ENCODE measurements at places on chromosomes 16 and 17.

- DNase-seq: no peak
These were observed 15.4 kb downstream of the FBXO31 start for GRCh38 chr16:87368029-87368770.

- DNase-seq: no peak
These were observed 3.0 kb downstream of the SECTM1 start for GRCh38 chr17:82330322-82331239.

DNA sequence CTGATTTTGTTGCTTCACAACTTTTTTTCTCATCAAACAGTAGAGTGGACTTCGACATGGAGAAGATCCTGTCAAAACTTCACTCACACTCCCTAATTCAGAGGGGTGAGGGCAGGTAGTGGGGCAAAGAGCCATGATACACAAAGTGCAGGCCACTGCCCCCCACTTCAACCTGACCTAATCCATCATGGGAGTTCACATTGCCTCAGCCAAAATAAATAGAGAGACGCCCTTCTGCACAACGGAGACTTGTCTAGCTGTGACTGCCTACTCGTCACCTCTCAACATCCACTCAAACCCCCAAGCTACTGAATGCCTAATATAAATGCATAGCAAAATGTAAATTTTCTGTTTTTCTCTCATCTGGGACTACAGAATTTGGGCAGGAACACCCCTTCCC lies 213.2 kb downstream of the PMP22 start:
- DNase-seq: no peak

- DNase-seq: no peak
These were observed 6.0 kb downstream of the PDP2 start for GRCh38 chr16:66886321-66886720.

GRCh38 chr17:37841232-37841631 lies 83.0 kb upstream of the TBC1D3K start:
- DNase-seq: no peak

DNA sequence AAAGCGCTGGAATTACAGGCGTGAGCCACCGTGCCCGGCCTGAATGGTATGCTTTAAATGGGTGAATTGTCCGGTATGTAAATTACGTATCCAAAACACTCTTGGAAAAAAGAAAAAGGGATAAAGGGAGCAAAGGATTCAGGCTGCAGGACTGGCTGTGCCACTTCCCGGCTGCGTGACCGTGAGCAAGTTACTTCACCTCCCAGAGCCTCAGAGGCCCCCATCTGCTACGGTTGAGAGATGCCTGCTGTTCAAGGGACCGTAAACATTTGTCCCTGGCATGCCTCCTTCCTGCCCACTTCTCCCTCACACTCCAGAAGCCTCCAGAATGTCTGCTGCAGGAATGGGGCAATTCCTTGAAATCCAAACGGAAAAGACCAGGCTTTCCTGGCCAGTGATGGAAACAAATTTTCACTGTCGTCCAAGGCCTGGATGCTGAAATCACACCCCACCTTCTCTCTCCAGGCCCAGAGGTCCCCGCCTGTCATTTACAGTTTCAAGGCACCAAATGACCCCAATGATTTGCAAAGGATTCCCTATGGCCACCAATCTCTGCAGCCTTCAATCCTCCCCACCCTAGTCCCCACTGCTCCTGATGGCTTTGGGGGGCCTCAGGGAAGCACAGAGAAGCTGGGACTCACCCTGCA lies 22.9 kb upstream of the LITAF start:
- no peak for DNase-seq

DNA sequence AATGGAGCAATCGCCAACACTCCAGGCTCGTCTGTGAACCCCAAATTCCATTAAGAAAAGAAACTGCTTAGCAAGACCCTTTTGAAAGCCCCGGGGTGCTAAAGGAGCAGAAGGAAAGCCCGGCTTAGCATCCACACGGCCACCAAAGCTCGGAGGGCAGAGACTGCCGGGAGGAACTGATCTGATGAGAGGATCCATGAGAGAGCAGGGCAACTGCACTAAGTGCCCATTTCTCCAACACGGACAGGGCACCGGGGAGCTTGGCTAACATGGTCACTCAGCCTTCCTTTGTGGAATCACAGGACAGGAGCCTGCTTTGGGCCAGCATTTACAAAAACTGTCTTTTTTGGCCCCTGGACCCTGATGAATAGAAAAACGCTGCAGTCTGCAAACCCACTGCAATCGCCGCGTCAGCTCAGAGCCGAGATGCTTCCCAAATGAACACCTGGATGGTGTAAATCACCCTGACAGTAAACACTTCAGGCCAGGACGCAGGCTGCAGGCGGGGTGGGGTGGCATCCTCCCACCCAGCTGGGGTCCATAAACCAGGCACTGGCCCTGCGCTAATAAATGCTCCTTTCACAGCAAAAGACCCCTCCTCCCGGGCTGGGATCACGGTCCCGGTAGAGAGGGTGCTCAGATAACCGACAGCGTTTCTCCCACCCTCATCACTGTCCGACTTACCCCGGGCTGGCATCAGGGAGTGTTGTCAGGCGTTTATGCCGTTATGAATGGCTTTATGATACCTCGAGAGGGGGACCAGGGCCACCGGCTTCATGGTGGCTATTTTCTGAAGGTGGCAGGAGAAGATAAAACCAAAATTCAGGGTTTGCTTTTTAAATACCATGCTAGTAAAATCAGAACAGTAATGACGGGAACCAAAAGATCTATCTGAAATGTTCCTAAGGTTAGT lies 299.5 kb downstream of the IRF8 start:
- DNase-seq: no peak

- DNase-seq: no peak
These were observed 91.2 kb downstream of the GNAO1 start for GRCh38 chr16:56282451-56282850.

DNA sequence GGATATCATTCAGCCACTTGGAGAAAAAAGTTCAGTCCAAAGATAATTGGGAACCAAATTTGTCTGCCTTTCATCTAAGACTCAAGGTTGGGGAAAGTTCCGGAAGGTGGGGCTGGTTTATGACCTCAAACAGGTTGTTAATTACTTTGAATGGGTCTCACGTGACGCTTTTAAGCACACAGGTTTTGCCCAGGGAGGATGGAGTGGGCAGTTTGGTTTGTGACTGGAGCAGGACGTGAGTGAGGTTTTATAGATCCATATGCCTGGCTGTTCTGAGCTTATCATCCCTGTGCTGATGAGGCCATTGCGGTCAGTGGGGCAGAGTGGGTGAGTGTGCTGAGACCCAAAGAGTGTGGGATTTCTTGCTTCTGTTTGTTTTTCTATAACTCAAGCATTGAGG lies 38.7 kb upstream of the GPRC5B start:
- DNase-seq: no peak

DNA sequence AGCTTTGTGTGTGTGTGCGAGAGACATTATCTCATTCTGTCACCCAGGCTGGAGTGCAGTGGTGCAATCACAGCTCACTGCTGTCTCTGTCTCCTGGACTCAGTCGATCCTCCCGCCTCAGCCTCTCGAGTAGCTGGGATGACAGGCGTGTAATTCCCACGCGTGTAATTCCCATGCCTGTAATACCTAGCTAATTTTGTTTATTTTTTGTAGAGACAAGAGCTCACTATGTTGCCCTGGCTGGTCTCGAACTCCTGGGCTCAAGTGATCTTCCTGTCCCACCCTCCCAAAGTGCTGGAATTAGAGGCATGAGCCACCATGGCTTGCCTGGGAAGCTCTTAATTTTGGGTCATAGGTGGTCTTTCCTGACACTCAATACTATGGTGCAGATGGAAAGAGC lies 205.3 kb upstream of the TNRC6C start:
- DNase-seq: no peak

DNA sequence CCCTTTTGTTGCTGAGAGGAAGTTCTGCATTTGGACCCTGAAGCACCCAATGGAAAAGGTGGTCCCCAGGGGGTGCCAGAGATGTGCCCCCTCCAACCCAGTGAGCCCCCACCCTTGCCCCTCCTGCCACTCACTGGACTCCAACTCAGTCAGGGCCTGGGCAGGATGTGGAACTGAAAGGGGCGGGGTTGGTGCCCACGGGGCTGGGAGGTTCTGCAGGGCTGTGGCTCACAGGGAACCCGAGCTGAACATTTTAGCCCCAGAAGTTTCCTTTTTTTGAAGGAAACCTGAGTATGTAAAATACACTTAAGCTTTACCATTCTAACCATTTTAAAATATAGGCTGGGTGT lies 15.8 kb upstream of the OGFOD3 start:
- no peak for DNase-seq

- DNase-seq: no peak
These were observed 14.2 kb upstream of the PIK3R5 start for GRCh38 chr17:8979715-8980114.

DNA sequence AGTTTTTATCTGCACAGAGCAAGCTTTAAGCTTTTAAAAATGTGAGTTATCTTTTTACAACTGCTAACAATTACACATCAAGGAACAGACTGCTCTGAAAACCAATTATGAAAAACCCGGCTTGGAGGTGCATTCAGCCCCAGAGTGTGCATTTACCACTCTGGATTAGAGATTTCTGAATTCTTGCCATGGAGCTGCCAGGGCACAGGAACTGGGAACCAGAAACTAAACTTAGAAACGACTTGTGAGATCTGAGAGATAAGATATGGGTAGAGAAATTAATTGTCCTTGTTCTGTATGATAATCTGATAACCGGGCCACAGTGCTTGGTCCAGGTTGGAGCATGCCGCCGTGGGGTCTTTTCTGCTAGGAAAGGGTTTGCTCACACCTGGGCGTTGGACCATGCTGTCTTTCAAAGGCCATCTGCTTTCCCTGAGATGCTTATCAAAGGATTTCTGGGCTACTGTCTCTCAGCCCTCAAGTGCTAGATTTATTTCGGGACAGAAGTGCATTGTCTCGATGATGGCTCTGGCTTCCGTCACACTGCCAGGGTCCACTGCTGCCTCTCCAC lies 210.0 kb downstream of the MAF start:
- DNase-seq: no peak

DNA sequence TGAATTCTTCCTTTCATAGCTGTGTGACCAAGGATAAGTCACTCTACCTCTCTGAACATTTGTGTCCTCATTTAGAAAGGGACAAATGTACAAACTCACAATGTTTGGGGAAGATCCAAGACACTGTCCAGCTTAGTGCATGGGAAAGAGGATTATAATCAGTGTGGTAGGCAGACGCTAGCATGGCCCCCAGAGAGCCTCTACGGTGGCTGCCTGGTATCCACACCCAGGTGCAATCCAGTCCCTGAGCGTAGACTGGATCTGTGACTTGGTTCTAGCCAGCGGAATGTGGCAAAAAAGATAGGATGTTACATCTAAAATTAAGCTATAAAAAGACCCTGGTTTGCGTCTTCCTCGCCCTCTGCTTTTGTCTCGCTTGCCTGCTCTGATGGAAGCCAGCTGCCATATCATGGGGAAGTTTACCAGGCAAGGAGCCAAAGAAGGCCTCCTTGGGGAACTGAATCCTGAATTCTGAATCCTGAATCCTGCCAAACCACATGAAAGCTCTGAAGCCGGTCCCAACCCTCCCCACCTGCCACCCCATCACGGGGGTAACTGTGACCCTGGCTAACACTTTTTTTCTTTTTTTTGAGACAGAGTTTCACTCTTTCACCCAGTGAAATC lies 51.7 kb downstream of the PLXDC1 start:
- no peak for DNase-seq

GRCh38 chr17:49633762-49634484 lies 44.0 kb downstream of the SPOP start:
- DNase-seq: no peak

GRCh38 chr16:5062051-5062450 lies 3.7 kb downstream of the C16orf89 start:
- no peak for DNase-seq

GRCh38 chr16:82895843-82896242 lies 269.1 kb downstream of the CDH13 start:
- no peak for DNase-seq

DNA sequence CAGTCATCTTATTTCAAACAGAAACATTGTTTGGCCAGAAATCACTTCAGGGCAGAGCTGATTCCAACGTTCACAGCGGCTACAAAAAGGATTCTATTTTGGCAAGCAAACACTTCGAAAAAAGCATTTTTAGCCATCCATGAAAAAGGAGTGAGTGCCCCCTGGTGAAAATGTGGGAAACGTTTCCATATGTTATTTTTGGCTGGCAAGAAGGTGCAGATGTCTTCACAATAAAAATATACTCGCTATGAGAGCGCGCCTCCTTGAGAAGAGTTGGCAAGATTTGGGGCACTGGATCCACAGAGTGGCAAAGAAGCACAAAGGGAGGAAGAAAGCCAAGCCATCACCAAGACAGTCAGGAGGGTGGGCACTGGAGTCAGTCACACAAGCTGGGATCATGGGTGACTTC lies 191.1 kb downstream of the CHD9NB start:
- no peak for DNase-seq

GRCh38 chr17:7867881-7868329 lies 10.1 kb downstream of the CYB5D1 start:
- no peak for DNase-seq

- no peak for DNase-seq
These were observed 24.1 kb downstream of the C16orf96 start for GRCh38 chr16:4580250-4580649.

- DNase-seq: no peak
These were observed 98.6 kb upstream of the CHMP6 start for GRCh38 chr17:80892900-80893603.

DNA sequence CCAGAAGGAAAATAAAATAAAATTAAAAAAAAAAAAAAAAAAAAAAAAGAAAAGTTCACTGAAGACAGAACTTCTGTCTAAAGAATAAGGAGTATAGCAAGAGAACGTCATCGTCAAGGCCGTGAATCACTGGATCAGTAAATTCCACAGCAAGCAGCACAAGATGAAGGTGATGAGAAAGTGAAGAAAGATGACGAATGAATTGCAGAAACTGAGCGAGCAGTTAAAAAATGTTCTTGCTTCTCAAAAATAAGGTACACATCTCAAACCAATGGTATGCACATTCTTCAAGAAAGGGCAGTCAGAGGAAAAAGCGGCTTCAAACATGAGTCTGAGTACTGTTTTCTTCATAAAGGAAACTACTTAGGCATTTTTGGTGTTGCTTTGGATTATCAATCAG lies 104.7 kb downstream of the SMG6 start:
- no peak for DNase-seq

DNA sequence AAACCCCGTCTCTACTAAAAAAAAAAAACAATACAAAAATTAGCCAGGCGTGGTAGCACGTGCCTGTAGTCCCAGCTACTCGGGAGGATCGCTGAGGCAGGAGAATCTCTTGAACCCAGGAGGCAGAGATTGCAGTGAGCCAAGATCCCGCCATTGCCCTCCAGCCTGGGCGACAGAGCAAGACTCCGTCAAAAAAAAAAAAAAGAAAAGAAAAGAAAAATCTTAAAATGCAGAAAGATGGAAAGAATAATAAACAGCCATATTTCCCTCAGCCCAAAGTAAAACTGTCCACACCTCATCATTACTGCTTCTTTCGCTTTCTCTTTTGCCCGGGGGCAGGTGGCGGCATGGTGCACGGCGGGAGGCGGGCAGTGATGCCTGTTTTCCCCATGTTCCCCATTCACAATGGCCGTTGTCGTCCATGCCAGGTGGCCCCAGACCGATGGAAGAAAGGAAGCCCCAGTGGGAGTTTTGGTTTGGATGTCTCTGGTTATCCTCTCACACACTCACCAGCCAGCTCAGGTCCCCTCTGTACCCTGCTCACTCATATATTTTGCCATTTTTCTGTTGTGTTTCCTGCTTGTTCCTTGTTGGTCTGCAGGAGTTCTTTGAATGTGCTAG lies 37.0 kb upstream of the PEMT start:
- DNase-seq: no peak

- no peak for DNase-seq
These were observed 18.7 kb downstream of the DHRS7C start for GRCh38 chr17:9772658-9773057.
